ENCODE measurements at places on chromosomes 12 and 14. TPM values are rescaled to one million over a fixed set of nuclear protein-coding genes. Genes with fewer than 3 reads are reported as not detected.

- no peak for DNase-seq
Observed at GRCh38 chr14:30225176-30225575, 297.5 kb upstream of the PRKD1 start.

DNA sequence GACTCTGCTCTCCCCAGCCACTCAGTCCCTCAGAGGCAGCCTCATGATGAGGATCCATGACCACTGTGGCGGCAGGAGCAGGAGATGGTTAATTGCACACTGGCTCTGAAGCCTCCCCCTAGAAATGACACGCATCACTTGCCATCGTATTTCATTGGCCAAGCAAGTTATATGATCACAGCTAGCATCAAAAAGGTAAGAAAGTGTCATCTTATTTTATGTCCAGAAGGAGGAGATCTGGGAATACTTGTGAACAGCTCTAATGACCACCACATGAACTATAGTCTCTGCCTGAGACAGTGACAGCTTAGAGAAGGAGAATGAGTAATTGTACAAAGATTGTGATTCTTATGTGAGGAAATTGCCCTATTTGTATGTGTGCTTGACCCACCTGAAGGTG lies 363.4 kb downstream of the NUAK1 start:
- no peak for DNase-seq

DNA sequence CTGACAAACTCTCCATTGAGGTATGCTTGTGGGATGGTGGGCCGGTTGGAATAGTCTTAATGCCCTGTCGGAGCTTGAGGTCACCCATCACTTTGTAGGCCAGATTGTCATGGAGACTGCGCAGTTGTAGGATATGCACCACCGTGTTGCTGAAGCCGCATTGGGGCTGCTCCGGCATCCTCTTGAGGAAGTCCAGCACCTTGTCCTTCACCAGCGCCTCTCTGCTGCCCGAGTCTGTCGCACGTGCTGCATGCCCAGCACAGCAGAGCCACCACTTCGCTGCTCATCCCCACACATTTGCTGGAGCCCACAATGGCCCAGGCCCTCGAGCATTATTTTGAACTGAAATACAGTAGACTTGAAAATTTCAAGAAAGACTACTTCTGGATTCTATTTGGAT lies 61.8 kb downstream of the FBXO33 start:
- no peak for DNase-seq

Gene NKX2-1
- not detected for total RNA-seq
